H1 (cell line): ENCODE measurements at places on chromosomes 3 and 15. TPM values are rescaled to one million over a fixed set of nuclear protein-coding genes. Genes with fewer than 3 reads are reported as not detected.

MKRN3 gene
- not detected in 2 replicates for total RNA-seq

FSTL1 gene
- total RNA-seq, result 502 and 516 TPM in 2 replicates

DNAH12 gene
- not detected in 2 replicates for total RNA-seq

CD96 gene
- not detected in 2 replicates for total RNA-seq

APOD gene
- total RNA-seq, result not detected in 2 replicates

KNG1 gene
- 0.31 TPM in 1 of 2 replicates, not detected in the other for total RNA-seq

FBXL2 gene
- total RNA-seq, result 2.2 and 3.1 TPM in 2 replicates
